ENCODE measurements at places on chromosomes 4 and X.

DNA sequence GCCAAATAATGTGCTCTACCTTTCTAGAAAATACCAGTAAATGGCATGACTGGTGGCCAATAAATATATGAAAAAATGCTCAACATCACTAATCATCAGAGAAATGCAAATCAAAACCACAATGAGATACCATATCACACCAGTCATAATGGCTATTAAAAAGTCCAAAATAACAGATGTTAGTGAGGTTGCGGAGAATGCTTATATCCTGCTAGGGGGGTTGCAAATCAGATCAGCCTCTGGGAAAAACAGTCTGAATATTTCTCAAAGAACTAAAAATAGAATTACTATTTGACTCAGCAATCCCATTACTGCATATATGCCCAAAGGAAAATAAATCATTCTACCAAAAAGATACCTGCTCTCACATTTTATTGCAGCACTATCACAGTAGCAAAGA is 115.1 kb downstream of the RASGEF1B start:
- DNase-seq = no peak

- DNase-seq = no peak
These were observed 90.8 kb downstream of the DCTD start for GRCh38 chr4:182826391-182826790.

DNA sequence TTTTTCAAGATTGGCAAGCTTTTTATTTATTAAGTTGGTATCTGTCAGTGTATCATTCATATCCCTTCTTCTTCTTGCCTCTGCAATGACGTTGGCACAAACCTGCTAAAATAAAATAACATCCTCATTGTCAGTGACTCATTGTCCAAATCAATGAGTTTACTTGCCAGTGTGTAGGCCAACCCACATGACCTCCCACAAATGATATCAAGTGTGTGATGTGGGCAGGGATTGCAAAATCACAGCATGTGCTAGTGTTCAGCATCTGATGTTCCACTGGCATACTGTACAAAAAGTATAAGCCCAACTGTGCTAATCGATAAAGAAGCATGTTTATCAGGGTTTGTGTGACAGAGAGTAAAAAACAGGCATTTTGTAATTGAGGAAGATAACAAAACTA is 25.5 kb downstream of the GPAT3 start:
- no peak for DNase-seq

DNA sequence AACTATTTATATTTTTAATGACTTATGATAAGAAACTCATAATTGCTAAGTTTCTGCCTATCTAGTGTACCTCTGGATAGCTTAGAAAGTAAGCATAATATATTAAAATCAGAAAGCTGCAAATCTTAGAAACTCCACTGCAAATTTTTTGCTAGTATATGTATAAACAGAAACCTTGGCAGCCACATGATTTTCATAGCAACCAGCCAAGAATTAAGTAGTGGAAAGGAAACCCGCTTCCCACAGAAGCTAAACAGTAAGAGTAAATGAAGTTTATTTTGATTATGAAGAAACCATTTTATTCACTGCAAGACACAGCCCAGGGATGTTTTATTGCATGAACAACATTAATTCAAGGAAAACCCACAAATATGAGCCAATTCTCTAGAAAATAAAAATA is 872.5 kb upstream of the ADGRL3 start:
- no peak for DNase-seq

- no peak for DNase-seq
These were observed 331.6 kb downstream of the BCOR start for GRCh38 chrX:39766085-39766726.

- DNase-seq = no peak
These were observed 12.2 kb downstream of the PAICS start for GRCh38 chr4:56448301-56448700.

DNA sequence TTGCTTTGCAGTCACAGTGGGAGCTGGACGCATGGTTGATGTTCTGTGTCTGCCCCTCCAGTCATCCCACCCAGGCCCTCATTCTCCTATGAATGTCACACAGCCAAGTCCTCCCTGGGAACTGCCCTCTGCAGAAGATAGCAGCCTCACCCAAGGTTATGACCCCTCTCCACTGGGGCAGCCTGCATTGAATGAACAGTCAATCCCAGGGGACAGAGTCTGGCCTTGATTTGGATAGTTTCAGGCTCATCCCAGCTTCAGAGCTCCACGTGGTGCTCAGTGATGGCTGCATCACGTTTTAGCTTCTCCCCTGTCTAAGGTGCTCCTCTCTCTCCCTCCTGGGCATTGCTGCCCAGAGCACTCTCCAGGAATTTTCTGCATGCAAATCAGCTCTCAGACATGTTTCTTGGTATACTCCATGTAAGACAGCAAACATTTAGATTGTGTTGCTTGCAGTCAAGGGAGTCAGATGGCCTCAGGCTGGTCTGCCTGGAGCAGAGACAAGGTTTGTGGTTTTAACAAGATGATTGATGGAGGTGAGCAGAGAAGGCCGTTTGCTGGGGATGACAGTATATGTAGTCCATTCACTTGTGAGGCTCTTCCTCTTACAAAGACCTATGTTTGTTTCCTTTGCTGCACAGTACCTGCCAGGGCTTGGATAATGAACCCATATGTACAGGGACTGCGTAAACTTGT is 56.1 kb upstream of the MSX1 start:
- no peak for DNase-seq

- no peak for DNase-seq
These were observed 6.0 kb downstream of the NOA1 start for GRCh38 chr4:56971383-56971782.

DNA sequence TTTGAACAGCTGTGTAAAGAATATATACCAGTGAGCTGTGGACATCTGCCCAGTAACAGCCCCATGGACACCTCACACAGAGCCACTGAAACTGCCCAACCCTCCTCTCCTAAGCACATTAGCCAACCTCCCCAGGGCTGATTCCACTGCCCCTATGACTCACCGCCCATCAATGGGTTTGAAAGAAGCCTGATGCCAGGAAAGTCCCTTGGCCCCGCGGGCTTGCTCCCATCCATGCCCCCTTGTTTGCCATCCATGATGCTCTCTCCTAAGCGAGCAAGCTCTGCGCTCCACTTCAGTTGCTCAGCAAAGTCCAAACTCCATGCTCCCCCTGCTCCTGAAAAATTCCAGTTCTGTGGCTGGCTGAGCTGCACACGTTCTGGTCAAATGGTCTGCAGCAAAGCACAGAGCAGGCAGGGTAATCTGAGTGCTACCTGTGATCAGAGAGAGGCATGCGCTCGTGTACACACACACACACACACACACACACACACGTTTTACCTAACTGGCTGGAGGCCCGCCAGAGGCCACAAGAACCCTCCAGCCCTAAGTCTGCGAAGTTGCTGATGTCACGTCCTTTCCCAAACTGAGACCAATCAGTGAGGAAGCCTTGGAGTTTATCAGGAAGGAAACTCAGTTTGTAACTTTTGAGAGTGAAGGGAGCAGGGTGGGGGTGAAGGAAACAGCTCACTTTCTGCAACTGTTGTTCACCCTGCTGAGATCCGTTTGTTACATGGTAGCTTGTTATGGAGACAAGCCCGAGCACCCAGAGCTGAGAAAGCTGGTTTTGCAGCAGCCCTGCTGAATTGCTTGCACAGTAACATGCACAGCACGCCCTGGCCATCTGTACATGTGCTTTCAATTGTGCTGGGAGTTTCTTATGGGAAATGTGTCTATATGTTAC is at the start of gene ASB9:
TSS of gene ASB9 (minus strand) at position 466 of the 904 bp plus-strand sequence. CDS start at position 257, 209 bp downstream.
- DNase-seq = no peak

DNA sequence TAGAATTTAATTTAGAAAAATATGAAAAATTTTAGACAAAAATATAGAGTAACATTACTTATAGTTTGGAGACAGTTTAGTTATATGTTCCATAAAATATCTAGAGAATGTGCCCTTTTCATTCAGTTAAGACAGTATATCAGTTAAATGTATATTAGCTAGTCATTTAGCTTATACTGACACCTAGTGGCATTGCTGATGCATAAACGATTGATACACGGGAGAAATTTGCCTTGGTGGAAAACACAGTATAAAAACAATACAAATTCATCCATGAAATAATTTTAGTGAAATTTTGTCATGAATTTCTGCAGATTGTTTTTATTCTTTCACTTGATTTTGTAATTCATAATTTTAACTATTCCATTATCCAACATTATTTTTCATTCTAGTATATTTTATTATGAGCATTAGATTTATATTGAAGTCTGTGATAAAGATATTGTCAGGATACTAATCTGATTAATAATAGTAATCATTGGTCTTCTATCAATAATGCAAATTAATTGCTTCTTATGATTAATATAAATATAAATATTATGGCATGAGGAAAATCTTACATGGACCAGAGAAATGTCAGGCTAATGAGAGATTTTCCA is 219.0 kb downstream of the TLL1 start:
- DNase-seq = no peak

DNA sequence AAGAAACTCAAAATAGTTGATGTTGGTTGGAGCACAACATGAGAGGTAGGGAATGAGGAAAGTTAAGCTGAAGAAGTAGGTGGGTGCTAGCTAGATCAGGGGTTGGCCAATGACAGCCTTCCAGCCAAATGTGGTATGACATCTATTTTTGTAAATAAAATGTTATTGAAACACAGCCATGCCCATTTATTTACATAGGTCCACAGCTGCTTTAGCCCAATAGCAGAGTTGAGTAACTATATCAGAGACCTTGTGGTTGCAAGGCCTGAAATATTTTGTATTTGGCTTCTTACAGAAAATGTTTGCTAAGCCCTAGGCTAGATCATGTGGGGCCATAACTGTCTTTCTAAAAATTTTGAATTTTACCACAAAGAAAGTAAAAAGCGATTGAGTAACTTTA is 234.9 kb upstream of the CTSO start:
- DNase-seq = no peak

Measured in stimulated activated CD8-positive, alpha-beta memory T cell treated with anti-CD3 and anti-CD28 coated beads, Interleukin-4, amount 100 ng/mL, for 1 hour (primary cell).